ENCODE measurements at places on chromosomes 6 and 20.

DNA sequence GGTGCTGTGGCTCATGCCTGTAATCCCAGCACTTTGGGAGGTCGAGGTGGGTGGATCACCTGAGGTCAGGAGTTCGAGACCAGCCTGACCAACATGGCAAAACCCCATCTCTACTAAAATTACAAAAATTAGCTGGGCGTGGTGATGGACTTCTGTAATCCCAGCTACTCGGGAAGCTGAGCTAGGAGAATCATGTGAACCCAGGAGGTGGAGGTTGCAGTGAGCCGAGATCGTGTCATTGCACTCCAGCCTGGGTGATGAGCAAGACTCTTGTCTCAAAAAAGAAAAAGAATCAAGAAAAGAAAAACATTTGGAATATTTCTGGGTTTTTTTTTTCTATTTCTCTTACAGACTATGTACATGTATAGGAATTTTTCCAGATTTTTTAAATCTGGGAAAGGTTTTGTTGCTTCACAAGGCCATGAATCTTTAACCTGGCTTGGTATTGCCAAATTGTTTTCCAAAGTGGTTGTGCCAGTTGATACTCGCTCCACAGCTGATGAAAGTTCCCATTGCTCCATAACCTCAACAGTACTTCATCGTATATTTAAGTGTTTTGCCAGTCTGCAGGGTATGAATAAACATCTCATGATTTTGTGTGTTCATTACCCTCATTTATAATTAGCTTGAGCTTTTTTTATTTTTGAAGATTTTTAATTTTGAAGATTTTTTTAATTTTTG, 33.5 kb downstream of the RNF217 start:
- DNase-seq = no peak

DNA sequence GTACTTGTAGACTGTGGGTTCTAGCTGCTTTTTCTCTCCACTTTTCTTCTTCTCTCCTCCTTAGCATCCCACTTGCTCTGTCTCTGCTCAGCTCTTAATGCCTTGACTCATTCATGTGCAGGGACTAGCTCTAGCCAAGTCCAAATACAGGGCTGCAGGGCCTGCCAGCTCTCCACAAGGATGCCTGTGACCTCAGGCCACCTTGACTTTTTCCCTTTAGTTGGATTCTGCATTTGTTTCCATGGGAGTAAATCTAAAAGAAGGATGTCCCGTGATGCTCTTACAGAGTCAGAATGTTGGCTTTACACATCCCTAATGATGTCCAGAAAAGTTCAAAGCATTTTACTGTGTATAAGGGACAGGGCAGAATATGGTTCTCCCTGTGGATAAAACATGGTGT, 101.8 kb upstream of the PREP start:
- no peak for DNase-seq

GRCh38 chr20:45945678-45946148, 11.2 kb downstream of the PCIF1 start:
- no peak for DNase-seq

GRCh38 chr6:30882759-30883684, 1.3 kb upstream of the DDR1 start:
- no peak for DNase-seq

DNA sequence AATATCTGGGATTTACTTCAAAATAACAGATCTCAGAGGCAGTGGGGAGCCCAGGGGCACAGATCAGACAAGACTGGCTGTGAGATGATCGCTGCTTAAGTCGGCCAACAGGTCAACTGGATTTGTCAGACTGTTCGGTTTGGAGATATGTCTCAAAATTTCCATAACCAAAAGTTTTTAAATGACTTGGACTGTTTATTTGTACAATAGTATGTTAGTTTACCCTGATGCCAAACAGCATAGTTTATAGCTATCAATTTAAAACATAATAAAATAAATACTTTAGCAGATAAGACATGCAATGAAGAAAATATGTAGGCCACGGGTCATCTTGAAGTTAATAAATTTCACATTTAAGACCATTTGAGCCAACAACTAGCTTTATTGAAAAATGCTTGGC, 126.7 kb downstream of the IRF4 start:
- DNase-seq = no peak

DNA sequence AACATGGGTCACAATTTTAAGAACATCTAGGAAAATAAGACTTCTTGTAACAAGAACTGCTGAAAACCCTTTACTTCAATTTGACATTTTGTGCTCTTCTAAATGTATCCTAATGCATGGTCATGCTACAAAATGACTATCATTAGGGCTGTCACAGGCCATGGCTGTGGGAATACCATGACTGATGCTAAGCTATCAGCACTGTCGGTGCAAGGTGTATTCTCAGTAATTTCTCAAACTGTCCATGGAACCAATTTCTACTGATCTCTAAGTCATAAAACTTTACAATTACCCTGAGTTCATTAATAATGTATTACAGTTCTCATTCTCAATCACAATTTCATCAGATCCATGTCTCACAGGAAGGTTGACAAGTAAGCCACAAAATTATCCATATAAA, 625.3 kb downstream of the EYS start:
- DNase-seq = no peak

DNA sequence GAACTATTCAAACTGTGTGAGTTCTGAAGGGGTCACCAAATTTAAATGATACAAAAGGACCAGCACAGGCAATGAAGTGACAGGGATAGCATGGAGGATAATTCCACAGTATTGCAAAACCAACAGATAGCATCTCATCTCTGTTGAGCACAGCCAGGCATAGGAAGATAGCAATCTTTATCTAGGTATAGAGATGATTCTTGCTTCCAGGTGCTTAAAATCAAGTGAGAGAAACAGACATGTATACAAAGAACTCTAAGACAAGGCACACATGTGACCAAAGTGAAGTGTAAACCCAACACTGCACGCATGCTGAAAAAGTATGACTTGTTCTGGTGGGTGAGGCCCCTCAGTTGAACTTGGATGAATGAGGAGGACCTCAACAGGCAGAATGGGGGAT, 48.4 kb upstream of the ARMC2 start:
- DNase-seq = no peak

DNA sequence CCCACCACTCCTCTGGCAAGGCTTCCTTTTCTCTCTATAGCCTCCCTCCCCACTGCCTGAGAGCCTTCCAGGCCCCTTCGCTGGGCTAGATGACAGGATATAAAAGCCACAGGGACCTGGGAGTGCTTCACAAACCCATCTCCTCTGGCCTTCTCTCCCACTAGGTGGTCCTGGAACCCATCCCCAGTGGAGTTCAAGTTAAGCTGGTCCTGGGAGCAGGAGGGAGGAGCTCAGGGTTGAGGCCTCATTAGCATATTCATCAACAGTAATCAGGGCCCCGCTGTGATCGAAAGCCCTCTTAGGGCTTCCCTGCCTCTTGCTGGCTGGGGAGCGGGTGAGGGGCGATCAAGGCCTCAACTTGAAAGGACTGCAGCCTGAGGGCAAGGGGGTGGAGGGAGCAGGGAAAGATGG, 9.1 kb downstream of the EBF4 start:
- DNase-seq = no peak

GRCh38 chr6:40436685-40437604, 150.2 kb downstream of the LRFN2 start:
- no peak for DNase-seq

- DNase-seq = no peak
These were observed 15.5 kb upstream of the MYMX start for GRCh38 chr6:44201200-44201599.

- no peak for DNase-seq
These were observed 23.0 kb upstream of the IER3 start for GRCh38 chr6:30767158-30767943.

DNA sequence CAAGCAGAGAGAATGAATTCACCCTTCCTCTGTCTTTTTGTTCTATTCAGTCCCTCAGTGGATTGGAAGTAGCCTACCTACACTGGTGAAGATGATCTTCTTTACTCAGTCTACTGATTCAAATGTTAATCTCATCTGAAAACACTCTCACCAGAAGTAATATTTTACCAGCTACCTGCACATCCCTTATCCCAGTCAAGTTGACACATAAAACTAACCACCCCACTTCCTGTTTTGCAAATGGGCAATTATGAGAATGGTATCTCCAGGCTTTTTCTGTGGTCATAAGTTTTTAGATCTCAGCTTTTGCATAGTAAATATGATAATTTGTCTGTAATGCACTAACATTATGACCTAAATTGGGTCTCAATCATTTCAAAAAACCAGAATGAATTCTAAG, 228.8 kb upstream of the ECI2 start:
- DNase-seq = no peak

GRCh38 chr6:11039040-11039439, 5.1 kb downstream of the ELOVL2 start:
- no peak for DNase-seq

DNA sequence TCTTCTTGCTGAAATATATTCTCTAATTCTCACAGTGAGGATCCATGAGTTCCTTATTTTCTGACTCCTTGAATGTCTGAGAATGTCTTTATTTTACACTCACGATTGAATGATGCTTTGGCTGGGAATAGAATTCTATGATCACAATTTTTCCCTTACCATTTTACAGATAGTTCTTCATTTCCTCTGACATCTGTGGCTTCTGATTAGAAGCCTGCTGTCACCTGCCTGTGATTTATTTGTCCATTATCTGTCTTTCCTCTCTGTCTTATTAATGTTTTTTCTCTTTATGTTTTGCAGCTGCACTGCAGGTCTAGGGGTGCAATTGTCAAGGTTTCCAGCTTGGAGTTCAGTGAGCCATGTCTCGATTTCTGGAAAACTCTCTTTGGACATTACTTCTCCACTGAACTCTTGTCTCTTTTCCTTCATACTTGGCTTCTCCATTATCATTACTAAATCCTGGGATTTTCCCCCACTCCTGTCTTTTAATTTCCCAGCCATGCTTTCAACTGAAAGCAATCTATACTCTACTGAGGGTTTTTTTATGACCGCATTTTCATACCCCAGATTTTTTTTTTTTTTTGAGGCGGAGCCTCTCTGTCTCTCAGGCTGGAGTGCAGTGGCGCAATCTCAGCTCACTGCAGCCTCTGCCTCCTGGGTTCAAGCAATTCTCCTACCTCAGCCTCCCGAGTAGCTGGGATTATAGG, 121.2 kb upstream of the PRND start:
- DNase-seq = no peak

- DNase-seq = peak; percentile 11
These were observed 18.7 kb downstream of the BTN3A1 start for GRCh38 chr6:26420688-26421171.

DNA sequence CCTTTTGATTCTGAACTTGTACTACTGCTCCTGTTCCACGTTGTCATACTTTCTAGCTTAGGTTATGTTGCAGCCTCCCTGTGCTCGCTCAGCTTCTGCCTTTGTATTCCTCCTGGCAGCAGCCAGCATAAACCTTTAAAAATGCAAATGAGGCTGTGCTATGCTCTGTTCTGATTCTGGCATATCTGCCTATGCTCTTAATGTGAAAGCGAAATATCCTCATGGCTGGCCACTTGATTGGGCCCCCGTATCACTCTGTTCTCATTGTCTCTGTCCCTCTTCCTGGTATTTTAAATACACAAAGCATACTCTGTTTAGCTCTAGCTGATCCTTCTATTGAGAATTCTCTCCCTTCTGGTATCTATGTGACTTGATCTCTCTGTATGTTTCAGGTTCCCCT, 139.0 kb downstream of the JARID2 start:
- DNase-seq = no peak

DNA sequence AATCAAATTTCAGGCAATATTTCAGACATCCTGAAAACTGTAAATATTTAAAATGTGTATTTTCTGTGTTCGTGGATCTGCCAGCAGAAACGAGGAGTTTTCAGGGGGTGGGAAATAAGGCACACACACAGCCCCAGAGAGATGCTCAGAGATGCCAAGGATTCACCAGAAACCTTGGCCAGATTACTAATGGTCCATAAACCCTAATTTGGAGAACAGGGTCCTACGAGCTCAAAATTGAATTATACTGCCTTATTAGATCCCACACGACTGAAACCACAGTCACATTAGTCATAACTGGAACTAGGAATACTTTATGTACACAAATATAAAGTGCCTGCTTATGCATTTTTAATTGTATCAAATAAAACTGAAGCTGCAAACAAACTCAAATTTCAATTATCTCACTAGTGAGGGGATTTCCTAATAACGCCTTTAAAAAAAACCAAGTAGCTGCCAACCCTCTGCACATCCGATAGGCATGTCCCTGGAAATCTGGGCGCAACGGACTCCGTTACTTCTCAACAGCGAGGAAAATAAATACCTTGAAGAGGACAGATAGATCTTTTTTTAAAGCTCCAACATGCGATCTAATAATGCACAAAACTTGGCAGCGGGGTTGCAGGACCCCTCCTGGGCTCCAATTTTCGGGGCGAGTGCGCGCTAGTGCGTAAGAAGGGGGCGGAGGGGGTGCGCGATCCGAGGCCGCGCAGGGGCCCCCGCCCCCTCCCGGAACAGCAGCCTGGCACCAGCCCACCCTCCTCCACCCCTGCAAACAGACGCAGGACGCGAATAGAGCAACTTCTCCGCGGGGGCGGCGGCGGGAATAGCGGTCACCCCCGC, 897 bp downstream of the CHD6 start:
- no peak for DNase-seq

DNA sequence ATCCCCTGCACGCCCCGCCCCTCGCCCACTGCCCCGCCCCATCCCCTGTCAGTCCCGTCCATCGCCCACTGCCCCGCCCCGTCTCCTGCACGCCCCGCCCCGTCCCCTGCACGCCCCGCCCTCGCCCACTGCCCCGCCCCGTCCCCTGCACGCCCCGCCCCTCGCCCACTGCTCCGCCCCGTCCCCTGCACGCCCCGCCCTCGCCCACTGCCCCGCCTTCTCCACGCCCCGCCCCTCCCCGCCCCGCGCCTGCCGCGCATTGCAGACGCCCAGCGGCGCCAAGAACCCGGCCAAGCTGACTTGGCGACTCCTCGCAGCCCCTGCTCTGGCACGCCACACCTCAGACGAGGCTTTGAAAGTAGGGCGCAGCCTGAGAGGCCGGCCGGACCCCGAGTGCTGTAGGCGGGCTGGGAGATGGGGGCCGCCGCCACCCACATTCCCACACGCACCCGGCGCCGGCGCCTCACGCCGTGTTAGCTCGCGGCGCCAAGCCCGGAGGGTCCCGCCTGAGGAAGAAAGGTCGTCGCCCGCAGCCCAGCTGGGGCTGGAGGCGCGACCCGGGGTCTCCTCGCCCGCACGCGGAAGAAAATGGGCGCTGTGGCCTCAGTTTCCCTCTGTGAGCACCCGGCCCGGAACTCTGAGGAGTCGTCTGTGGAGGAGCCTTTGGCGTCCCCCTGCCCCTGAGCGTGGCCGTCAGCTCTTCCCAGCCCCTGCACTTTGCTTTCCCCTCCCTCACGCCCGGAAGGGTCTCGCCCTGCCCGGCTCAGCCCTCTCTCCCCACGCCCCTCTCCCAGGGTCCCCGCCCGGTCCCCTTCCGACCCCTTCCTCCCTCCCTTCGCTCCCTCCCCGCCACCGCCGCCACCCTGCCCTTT, at the start of gene RAD21L1:
TSS of gene RAD21L1 (plus strand) at position 262 of the 872 bp plus-strand sequence. CDS start 2,410 bp downstream, outside the sequence.
- no peak for DNase-seq

- DNase-seq = no peak
These were observed 2.2 kb downstream of the UBD start for GRCh38 chr6:29557320-29557719.

GRCh38 chr6:121847806-121848522, 412.5 kb downstream of the GJA1 start:
- no peak for DNase-seq

Data from urinary bladder (tissue), 4 donors.